ENCODE measurements at places on chromosomes 1 and 21.

GRCh38 chr1:236280438-236281197, 1.1 kb downstream of the ERO1B start:
- DNase-seq = no peak

GRCh38 chr1:175861626-175862367, 118.4 kb upstream of the TNR start:
- DNase-seq = no peak

DNA sequence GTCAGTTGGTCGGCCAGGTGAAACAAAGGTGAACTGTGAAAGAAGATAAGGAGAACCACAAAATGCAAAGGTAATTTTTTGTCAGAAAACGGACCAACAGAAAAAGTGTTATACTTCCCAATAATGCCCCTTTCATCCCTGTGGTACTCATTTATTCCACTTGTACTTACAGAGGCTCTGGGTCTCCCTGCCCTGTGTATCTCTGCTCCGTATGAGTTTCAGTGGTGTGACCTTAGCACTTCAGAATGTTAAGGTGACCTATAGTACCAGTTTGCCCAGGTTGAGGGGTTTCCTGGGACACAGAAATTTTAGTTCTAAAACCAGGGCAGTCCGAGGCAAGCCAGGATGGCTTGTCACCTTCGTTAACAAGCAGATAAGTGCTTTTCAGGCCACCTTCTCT, 254.8 kb downstream of the OLFM3 start:
- DNase-seq = no peak

DNA sequence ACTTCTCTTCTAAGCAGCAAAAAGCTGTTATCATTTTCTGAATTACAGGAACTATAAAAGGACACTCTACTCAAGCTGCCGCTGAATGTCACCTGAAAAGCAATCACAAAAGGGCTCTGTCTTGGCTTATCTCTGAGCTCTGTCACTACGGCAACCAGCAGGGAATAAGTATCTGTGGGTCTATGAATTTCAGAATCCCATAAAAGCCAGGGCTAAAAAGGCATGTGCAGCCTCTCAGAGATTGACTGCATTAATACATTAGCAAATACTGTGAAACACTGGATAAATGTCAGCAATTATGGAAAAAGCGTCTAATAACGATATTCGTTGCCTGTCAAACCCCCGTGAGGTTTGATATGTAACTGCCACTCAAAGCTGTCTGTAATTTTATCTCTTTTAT, 210.2 kb upstream of the DMRTA2 start:
- peak; percentile 10 for DNase-seq

DNA sequence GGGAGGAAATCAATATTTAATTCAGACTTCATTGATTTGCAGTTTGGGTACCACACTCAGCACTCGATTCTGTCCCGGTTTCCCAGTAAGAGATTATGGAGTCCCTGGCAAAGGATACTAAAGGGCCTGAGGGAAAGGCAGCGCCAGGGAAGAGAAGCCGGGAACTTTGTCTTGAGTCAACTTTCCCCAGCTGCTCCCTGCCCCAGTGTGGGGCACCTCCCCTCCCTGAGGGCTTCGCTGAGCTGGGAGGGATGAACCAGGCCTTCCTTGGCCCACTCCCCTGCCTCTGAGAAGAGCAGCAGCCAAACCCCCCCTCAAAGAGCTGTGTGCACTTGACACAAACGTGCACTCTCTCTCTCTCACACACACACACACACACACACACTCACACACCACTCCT, 32.6 kb downstream of the OPTC start:
- peak; percentile 41 for DNase-seq

DNA sequence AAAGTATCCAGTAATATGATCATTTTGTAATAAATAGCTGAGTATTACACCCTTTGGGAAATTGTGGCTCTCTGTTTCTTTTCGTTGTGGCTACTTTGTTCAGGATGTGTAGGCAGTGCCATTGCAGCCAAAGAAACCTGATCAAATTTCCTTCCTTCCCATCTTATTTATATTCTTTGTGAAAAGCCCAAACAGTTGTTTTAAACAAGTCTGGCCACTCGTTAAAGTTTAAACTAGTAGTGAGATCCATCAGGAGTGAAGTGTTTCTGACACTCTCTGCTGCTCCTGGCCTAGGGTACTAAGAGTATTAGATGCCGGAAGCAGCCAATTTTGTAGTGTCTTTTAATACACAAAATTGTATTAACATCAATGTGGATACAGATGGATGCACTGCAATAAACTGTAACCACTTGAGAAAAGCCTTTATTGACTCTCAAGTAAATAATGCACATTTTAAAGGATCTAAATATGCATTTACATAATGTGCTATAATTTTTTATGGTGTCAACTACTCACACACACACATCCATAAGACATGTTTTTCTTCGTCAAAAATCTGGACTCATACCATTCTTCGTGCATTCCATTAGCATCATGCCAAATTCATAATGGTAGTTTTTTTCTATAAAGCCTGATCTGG, 317.9 kb downstream of the NFIA start:
- no peak for DNase-seq

DNA sequence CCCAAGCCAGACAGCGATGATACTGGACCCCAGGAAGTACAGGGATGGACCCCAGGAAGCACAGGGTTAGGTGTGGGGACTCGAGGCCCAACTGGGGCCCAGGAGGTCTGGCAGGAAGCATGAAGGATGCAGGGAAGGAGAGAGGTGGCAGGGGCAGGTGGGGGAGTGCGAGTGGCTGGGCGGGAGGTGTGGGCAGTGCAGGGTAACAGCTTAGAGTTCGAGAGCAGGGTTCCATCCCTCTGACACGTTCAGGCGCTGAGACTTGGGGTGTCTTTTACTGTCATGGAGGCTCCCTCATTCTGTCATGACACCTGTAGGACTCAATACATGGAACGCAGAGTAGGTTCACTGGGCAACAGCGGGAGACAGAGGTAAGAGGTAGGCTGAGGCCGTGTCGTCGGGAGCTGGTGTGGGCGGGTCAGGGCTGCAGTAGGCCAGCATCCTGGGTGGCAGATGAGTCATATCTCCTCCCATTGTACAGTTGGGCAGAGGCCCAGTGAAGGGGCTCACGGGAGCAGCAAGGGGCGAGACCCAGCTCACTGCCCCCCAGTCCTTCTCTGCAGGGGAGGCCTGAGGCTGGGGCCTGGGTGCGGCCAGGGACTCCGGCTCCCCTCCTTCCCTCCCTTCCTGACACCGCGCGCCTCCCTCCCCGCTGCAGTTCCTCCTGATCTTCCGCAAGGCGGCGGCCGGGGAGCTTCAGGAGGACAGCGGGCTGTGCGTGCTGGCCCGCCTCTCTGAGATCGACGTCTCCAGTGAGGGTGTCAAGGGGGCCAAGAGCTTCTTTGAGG, 11.6 kb upstream of the CTRC start:
- no peak for DNase-seq

DNA sequence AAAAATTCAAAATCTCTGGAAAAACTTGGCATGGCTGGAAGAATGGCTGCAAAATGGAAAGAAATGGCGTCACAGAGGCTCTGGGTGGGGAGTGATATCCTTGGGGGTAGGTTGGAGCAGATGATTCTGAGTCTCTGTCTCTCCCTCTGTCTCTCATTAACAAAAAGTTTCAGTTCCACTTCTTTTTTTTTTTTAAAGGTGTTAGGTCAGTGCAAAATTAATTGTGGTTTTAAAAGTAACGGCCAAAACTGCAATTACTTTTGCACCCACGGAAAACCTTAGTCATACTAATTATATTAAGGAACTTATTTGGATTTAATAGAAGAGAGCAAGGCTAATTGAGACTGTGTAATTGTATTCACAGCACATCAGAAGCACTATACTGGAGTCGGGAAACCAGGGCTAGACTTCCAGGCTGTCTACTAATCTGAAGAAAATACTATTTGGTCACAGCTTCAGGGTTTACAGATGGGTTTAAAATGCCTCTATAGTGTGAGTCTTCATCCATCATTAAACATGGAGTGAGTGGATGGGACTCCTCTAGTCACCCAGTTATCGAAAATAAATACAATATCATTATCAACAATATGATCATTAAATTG, 289.1 kb upstream of the PLD5 start:
- DNase-seq = no peak

DNA sequence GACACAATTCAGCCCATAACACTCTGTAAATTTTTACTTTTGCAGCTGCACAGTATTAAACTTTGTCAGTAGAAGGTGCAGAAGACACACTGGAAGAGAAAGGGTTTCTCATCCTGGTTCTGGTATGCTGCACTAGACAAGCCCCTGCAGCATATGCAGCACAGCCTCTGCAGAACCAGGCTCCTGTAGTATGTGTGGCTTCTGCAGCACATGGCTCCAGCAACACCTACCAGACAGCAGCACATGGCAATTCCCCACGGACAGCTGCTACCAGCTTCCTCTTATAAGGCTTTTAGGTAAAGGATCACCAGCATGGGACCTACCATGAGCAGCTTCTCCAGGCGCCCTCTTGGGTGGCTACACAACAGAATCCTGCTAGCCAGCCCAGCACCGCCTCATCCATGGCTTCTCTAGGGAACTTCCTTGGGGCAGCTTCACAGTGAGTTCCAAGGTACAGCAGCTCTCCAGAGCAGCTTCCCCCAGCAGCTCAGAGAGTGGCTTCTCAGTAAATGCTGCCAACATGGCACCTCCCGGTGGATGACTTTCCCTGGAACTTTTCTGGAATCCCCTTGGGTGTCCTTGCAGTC, 534.4 kb upstream of the CXADR start:
- DNase-seq = peak; percentile 25

DNA sequence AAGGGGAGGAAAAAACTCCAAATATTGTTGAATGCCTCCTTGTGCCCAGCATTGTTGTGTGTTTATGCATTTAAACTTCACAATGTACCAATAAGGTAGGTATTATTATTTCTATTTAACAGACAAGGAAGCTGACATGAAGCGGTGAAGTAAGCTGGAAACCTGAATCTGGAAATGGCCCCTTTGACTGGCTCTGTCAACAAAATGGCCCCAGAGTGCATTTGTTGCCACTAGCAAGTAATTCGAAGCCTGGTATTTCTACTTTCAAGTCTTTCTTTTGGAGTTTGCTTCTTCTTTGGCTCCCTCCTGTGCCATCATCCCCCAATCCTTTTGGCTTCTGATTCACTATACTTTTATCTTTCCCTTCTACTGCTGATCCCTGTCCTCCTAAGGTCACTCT, 23.1 kb downstream of the CRYZL1 start:
- DNase-seq = no peak

- DNase-seq = no peak
Observed at GRCh38 chr1:39003794-39004193, 12.7 kb downstream of the AKIRIN1 start.

- no peak for DNase-seq
Observed at GRCh38 chr1:113456967-113457366, 66.7 kb downstream of the MAGI3 start.

- no peak for DNase-seq
Observed at GRCh38 chr1:112698366-112699310, 8.3 kb downstream of the RHOC start.

DNA sequence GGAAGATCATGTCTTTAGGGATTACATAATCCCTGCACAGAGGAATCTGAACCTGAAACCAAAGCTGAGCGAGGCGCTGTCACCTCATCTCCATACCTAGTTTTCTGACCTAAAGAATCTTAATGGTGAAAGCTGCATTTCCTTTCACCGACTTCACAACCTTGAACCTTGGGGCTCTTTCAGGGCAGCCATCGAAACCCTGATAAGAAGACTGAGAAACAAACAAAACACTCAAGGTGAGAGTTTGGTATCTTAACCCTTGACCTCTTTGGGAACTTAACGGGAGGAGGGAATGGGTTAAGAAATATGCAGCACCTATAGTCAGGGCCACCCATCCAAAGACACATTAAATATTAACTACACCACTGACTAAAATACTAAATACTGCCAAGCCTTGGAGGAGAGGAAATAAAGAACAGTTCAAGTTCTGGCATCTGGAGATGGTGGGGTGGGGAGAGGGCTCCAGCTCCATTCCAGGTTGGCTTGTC, 2.0 kb downstream of the C1orf116 start:
- no peak for DNase-seq

DNA sequence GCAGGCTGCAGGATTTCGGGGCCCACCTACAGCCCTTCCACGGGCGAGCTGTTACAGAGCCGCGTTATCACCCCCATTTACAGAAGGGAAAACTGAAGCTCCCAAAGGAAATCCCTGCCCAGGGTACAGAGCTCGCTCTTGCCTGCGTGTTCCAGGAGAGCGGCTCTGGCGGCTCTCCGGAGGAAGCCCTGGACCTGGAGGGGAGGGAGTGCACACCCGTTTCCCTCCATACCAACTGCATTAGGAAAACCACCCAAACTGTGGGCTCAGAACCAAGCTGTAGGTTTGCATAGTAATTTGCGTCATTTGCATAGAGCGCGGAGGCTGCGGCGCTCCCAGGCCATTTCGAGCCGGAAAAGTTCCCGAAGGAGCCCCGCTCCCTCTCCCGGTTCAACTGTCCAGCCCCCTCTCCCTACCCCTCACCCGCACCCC, 24.7 kb upstream of the ADGRB2 start:
- DNase-seq = no peak

DNA sequence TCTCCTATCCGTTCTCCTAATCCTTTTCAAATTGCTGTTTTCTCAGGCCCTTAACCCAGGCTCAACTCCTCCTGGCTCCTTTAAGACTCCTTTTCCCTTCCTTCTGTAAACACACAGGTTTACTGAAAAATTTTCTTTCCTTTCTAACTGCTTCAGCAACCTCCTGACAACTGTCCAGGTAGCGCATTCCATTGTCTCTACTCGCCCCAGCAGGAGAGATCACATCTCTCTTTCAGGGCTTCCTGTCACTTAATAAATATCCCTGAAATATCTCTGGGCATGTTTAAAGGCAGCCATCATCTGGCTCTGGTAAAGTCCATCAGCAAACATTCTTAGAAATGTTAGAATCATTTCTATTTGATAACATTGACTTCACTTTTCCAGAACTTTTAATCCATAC, 211.2 kb upstream of the PTBP2 start:
- DNase-seq = no peak
